ENCODE measurements at places on chromosomes 1 and 21.

DNA sequence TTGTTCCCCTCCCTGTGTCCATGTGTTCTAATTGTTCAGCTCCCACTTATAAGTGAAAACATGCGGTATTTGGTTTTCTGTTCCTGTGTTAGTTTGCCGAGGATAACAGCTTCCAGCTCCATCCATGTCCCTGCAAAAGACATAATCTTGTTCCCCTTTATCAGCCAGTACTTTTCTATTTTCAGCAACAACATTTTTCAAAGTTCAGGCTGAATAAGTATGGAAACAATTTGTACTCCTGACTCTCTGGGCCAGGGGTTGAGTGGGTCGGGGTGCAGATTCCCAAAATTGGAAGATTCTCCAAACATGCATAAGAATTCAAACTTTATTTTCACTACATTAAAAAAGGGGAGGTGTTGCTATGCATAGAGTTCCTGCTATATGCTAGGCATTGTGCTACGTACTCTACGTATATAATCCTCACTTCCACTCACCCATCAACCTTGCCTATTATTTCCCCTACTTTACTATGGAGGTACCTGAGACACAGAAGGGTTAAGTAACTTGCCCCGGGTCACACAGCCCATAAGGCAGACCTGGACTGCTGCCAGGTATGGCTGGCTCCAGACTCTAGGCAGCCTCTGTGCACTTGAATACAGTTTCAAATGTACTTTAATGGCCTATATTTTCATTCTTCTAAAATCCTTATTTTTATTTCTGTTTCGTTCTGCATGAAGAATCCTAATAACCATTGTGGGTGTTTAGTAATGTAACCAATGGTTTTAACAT, 117.1 kb upstream of the C8B start:
- no peak for DNase-seq

DNA sequence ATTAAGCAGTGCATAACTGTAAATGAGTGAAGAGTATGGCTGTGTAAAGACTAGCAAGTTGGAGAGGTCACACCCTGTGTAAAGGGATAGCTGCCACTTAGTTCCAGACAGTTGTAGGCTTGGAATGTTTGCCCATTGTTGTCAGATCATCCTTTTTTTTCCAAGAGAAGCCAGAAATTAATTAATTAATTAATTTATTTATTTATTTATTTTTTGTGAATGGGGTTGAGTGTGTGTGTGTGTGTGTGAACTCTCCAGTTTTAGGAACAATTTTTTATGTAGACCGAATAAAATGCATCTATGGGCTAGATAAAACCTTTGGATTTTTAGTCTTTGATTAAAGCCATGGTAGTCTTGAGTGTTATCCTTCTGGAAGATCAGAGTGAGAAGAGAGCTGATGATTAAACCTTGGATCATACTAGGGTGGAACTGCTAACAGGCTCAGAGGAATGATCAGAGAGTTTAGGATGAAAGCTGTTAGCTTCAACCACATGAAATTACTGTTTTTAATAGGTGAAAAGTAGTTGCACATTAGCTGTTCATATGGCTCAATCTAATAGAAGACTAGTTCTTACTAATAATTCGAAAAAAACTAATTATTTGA, 58.4 kb downstream of the OSBPL9 start:
- no peak for DNase-seq

- no peak for DNase-seq
Observed at GRCh38 chr1:66930823-66931174, 6.0 kb downstream of the MIER1 start.

- no peak for DNase-seq
Observed at GRCh38 chr1:115408533-115408932, 70.5 kb upstream of the NGF start.

GRCh38 chr1:192284927-192285326, 31.9 kb upstream of the RGS21 start:
- no peak for DNase-seq

- no peak for DNase-seq
Observed at GRCh38 chr1:227363825-227364224, 45.5 kb upstream of the CDC42BPA start.

- no peak for DNase-seq
Observed at GRCh38 chr1:115678141-115678540, 36.4 kb downstream of the VANGL1 start.

- no peak for DNase-seq
Observed at GRCh38 chr21:37450445-37450941, 83.9 kb downstream of the DYRK1A start.

- DNase-seq: no peak
Observed at GRCh38 chr1:84145068-84145467, 997 bp downstream of the PRKACB start.

- no peak for DNase-seq
Observed at GRCh38 chr1:29357452-29357851, 121.1 kb downstream of the PTPRU start.

- no peak for DNase-seq
Observed at GRCh38 chr1:235266967-235267366, 61.0 kb downstream of the ARID4B start.

- no peak for DNase-seq
Observed at GRCh38 chr1:22778408-22778807, 67.8 kb downstream of the EPHB2 start.

DNA sequence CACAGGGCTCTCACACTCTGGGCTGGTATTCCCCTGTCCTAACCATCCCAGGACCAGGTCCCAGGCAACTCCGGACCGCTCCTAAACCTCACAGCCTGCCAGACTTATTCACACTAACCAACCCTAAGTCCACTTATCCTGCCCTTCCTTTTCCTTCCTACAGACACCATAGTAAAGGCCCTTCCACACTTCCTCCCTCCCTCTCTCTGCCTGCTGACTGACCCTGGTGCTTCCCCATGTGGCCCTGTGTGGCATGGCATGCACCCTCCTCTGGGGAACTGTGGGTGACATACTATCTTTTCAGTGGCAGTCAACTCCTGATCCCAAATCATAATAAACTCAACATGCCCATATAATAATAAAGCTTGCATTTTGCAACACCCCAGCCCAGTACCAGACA, 155.1 kb upstream of the DNAH14 start:
- DNase-seq: no peak

DNA sequence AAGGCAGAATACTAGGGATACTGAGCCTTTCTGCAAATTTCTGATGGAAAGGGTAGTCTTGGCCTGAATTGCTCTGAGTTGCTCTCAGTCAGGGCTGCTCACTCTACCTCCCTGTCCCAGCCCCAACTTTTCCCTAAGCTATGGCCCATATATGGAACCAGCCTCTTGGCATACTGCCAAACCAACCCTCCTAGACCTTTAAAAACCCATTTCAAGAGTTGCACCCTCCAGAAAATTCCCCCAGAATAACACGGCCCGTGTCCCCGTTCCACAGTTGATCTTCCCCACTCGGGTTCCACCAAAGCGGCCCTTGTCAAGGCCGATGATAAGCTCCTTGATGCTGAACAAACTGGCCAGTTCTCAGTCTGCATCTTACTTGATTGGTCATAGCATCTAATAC, 25.4 kb downstream of the SYT6 start:
- no peak for DNase-seq

GRCh38 chr1:88421997-88422396, 262.1 kb upstream of the PKN2 start:
- DNase-seq: no peak

DNA sequence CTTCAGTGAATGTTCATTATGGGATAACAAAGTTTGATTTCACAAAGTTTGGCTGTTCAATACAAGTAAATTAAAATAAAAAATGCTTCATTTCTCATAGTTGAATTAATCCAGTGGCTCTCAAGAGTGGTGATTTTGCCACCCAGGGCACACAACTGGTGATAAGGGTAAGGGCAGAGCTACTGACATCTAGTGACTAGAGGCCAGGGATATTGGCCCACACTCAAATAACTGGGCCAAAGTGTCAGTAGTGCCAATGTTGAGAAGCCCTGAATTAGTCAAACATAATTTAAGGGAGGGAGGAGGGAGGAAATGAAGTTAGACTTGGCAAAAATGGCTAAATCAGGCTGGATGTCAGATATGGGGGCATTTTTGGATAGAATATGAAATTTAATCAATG, 880.5 kb upstream of the ADGRL4 start:
- no peak for DNase-seq

DNA sequence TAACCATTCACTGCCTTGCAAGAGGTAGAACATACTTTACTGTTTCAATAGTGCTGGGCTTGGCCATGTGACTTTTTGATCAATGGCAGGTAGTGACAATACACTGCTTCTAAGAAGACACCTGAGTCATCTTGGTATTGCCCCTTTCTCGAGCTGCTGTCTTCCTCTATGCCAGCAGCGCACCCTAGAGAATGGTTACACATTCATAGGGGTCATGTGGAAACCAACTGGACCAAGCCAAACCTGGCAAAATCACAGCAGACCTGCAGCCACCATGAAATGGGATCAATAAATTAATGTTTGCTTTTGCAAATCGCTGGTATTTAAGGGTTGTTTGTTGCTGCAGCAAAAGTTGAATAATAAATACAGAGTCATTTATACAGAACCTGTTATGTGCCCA, 122.3 kb downstream of the GRIK1 start:
- no peak for DNase-seq

DNA sequence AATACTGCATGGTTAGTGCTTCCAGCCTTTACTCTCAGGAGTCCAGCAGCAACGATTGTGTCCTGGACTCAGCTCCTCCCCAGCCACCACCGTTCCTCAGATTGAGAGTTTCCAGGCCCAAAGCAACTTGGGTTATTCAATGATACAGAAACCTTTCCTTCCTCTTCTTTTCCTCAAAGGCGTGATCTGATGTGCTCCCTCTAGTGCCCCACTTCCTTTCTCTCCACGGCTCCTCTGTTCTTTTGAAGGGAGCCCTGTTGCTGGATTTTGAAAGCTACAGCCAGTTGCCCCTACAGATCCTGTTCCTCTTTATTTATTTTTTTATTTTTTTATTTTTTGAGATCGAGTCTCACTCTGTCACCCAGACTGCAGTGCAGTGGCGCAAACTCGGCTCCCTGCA, 14.1 kb downstream of the CRP start:
- no peak for DNase-seq

DNA sequence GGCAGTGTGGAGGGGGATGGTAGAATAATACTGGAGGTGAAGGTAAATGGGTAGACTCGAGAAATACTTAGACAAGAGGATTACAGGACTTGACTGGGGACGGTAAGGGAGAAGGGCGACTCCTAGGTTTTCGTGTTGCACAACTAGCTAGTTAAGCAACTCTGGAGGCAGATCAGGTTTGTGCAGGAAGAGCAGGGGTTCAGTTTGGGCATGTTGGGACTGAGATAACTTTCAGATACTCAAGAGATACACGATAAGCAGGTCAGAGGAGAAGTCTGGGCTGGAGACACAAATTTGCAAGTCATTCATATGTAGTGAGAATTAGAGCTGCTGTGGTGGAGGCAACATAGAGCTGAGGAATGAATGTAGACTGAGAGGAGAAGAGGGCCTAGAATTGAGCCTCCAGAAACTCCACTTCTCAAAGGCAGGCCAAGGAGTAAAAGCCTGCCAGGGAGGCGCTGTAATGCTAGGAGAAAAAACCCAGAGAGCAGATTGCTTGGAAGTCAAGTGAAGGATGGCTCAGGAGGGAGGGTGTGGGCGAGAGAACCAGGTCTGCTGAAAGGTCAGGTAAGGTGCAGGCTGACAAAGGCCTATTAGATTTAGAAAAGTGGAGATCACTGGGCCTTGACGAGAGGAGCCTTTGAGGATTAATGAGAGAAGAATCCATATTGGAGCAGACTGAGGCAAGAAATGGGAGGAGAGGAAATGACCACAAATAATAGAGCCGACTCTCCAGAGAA, 20.8 kb downstream of the MAB21L3 start:
- no peak for DNase-seq

DNA sequence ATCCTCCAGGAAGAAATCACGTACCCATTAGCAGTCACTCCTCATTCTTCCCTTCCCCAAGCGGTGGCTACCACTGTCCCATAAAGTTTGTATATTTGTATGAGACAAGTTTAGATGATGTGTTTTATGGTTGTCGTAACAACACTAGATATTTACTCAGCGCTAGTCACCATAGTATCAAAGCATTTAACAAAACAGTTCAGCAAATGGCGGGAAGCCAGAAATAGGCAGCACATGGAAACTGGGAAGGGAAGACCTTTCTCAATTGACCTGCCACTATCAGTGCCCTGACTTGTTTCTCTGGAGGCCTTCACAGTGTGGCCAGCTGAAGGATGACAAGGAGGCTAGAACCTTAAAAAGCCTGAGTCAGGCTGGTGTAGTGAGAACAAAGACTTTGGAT, 31.1 kb downstream of the CNST start:
- DNase-seq: no peak

GRCh38 chr1:236808564-236809130, 13.6 kb downstream of the MTR start:
- DNase-seq: no peak

GRCh38 chr1:211843018-211843417, 12.5 kb upstream of the LPGAT1 start:
- DNase-seq: no peak

DNA sequence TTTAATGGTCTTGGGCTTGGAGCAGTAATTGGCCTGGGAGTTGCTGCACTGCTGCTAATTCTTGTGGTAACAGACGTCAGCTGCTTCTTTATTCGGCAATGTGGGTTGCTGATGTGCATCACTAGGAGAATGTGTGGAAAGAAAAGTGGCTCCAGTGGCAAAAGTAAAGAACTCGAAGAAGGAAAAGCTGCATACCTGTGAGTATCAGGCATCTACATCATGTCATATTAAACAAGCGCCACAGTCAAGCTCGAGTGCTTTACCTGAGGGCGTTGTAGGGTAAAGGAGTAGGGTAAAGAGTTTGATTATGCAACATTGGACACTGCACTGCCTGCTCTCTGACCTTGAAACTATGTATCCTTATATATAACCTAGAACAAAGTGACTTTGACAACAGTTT, 510.6 kb downstream of the NCAM2 start:
- no peak for DNase-seq

- no peak for DNase-seq
Observed at GRCh38 chr1:178881950-178882349, 11.1 kb upstream of the ANGPTL1 start.

- no peak for DNase-seq
Observed at GRCh38 chr21:27636656-27637055, 669.8 kb upstream of the ADAMTS5 start.

- DNase-seq: no peak
Observed at GRCh38 chr1:240350910-240351331, 259.2 kb downstream of the FMN2 start.

- DNase-seq: no peak
Observed at GRCh38 chr1:162942916-162943559, 82.1 kb upstream of the CCDC190 start.

DNA sequence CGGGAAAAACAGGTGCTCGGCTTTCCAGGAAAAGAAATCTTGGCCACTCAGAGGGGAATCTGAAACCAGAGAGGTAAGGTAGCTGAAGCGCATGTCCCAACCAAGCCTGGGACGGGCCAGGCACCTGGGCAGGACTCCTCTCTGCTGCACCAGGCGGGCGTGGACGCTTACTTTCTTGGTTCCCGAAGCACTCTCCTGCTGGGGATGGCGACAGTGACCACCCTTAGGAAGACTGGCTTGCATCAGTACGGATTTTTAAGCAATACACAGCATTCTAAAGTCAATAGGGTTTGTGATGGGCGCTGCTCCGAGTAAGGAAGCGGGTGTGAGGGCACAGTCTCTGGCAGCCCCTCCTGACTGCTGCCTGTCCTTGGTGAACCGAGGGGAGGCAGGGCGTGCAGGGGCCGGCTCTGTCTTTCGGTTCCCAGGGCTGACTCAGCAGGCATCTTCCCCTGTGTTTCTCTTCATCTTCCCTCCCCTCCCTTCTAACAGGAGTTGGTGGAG, 74.9 kb upstream of the ANGPTL1 start:
- DNase-seq: no peak

GRCh38 chr21:45102391-45102932, 28.1 kb downstream of the ADARB1 start:
- no peak for DNase-seq

Data from stimulated activated CD4-positive, alpha-beta T cell treated with anti-CD3 and anti-CD28 coated beads, Interleukin-2, amount 100 ng/mL, for 24 hours (primary cell).